ENCODE measurements at places on chromosomes 1 and 21. TPM values are rescaled to one million over a fixed set of nuclear protein-coding genes. Genes with fewer than 3 reads are reported as not detected.

ESRRG gene
- polyA plus RNA-seq, result 2.1 TPM

SYDE2 gene
- polyA plus RNA-seq, result 1.1 TPM

LYST gene
- polyA plus RNA-seq, result 9.4 TPM

SLAMF9 gene
- polyA plus RNA-seq, result 0.12 TPM

PPM1J gene
- 2.1 TPM for polyA plus RNA-seq

NCMAP gene
- 0.11 TPM for polyA plus RNA-seq

SERBP1 gene
- polyA plus RNA-seq, result 216 TPM

PTPN14 gene
- polyA plus RNA-seq, result 2.0 TPM

GRIK1 gene
- 0.11 TPM for polyA plus RNA-seq

GJB5 gene
- polyA plus RNA-seq, result 0.06 TPM

GJA8 gene
- polyA plus RNA-seq, result not detected

LIPI gene
- polyA plus RNA-seq, result not detected
